ENCODE measurements at places on chromosomes 3 and 15. TPM values are rescaled to one million over a fixed set of nuclear protein-coding genes. Genes with fewer than 3 reads are reported as not detected.

The MELTF gene
- polyA plus RNA-seq: 3.7 TPM

The GOLGA8Q gene
- 0.83 TPM for polyA plus RNA-seq

The PRR23B gene
- polyA plus RNA-seq: not detected

The PDCD10 gene
- polyA plus RNA-seq: 62.4 TPM

The MKRN2OS gene
- polyA plus RNA-seq: 1.4 TPM

The NANOGP8 gene
- not detected for polyA plus RNA-seq

The SPTBN5 gene
- 3.6 TPM for polyA plus RNA-seq

The ANKRD63 gene
- 0.11 TPM for polyA plus RNA-seq

The TMEM39A gene
- polyA plus RNA-seq: 60.0 TPM

The MST1R gene
- 2.4 TPM for polyA plus RNA-seq

The IL17RB gene
- 12.0 TPM for polyA plus RNA-seq

The PXYLP1 gene
- polyA plus RNA-seq: 38.5 TPM

The TTBK2 gene
- 8.1 TPM for polyA plus RNA-seq

The BBX gene
- 72.2 TPM for polyA plus RNA-seq

The TMEM212 gene
- polyA plus RNA-seq: not detected

Measured in left renal cortex interstitium (tissue), 4 donors.